ENCODE measurements at places on chromosomes 16 and 17.
A peak's percentile ranks its signal among the peaks of the same experiment; 100 is the strongest.

DNA sequence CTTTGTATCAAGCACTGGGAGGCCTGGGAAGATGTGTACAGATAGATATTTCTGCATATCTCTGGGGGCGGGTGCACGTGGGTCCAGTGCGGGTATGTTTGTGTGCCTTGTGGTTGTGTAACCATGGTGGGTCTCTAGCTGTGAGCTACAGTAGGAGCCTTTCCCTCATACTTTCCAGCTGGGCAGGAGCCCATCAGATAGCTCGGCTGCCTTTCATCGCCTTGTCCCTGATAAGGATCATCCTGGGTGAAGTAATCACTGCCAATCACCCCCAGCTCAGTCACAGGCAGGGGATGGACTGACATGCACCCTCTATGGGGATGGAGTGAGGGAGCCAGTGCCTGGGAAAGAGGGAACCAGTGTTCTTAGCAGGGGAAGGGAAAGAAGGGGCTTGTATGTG, 3.2 kb upstream of the SCRN2 start:
- DNase-seq, result no peak

- DNase-seq, result no peak
Measured at GRCh38 chr17:10460062-10460461, 9.3 kb downstream of the MYH4 start.

GRCh38 chr16:50315346-50315997, 49.1 kb downstream of the ADCY7 start:
- no peak for DNase-seq

DNA sequence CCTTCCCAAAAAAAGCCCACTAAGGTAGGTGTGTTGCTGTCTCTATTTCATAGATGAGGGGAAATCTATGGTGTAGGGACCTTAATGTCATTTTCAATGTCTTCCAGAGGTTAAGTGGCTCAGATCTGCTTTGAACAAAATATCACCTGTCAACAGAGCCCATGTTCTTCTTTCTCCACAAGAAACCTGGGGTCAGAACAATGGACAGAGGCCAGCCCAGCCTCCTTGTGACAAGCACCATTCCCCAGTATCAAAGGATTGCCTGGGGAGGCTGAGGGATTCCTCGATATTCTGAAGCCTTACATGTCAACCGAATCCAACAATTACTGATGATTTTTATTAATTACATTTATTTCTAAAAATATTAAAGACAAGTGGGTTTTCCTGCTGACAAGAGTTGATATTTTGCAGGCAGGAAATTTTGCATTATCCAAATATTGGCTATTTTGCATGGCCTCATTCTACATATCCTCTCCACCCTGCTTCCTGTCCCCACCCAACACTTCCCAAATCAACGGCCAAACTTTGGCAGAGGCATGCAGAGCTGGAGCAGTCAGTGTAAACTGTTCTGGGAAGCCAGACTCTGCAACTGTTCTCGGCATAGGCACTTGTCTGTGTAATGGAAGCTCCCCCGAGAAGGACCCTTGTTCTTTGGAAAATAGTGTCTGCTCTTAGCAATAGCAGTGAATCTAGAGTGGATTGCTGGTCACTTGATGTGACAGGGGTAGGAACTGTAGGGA, 281.5 kb downstream of the HS3ST3A1 start:
- DNase-seq, result no peak

GRCh38 chr16:54970016-54970415, 39.4 kb downstream of the IRX5 start:
- no peak for DNase-seq

DNA sequence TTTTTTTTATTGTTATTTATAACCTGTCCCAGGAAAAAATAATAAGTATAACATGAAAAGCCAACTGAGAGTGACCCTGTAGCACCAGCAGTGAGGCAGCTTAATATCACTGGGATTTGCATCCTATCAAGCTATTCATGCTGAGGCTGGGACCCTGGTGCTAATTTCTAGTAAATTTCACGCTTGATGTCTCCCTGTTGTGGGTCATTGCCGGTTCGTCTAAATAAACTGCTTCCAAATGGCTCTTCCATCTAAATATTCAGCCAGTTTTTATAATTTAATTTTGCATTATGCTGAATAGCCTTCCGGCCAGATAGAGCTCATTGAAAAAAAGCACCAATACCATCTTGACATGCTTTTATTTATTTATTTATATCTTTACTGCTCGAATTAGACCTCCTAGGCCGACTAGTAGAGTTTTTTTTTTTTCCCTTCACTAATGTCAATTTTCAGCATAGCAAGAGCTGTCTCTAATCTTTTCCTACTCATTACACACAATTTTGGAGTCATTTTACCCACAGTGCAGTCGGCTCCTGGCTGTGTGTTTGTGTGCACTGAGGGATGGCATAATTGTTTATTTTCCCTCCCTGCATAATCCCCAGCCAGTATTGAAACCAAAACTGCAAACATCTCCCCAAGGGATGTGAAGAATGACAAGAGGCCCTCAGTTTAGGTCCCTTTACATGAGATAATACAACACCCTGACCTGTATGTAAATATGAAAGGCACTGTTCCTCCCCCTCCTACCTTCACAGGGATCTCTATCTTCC, 168.8 kb downstream of the AATF start:
- DNase-seq, result peak; percentile 24

GRCh38 chr16:77298418-77299360, 99.5 kb downstream of the SYCE1L start:
- DNase-seq, result no peak

GRCh38 chr17:9973669-9974447, 68.8 kb upstream of the RCVRN start:
- no peak for DNase-seq

DNA sequence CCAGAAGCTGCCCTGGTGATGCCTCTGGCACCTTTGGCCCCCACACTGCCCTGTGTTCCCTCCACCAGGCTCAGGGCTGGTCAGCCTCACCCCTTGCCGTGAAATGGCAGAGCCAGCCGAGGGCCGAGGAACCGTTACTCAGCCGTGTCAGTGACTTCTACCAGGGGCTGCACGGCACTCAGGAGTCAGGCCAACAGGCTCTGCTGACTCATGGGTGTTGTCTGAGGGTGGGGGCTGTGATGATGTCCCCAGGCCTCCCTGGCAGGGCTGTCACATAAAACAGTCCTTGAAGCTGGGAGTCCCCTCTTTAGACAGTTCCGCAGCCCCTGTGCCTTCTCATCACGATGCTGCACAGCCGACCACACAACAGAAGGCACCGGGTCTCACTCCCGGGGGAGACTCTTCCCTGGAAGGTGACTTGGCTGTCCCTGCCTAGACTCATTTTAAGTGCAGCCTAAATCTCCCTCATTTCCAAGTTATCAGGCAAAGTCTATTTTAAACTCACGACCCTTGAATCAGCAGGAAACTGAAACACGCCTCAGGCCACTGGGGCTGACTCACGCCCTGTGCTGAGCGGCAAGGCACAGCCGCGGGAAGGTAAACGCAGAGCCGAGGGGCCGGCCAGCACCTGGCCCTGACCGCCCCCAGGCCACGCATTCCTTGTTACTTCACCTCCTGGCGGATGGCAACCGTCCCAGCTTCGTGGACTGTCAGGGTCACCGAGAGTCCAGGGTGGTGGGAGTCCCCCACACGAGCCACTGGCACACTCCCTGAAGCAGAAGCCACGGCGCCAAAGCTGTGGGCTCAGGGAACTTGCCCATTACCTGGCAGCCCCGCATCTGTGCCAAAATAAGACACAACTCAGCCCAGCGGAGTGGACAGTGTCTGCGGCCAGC, 102.6 kb downstream of the ZNF778 start:
- DNase-seq, result no peak

Data from NCI-H2081 treated with DMSO at 0.1 percent for 48 hours (cell line).